CD4-positive, alpha-beta T cell treated with Interleukin-21 for 1 hour (primary cell): ENCODE measurements at places on chromosomes 6 and 20.

GRCh38 chr6:47631797-47632196, 66.6 kb upstream of the ADGRF4 start:
- DNase-seq = peak; percentile 6

DNA sequence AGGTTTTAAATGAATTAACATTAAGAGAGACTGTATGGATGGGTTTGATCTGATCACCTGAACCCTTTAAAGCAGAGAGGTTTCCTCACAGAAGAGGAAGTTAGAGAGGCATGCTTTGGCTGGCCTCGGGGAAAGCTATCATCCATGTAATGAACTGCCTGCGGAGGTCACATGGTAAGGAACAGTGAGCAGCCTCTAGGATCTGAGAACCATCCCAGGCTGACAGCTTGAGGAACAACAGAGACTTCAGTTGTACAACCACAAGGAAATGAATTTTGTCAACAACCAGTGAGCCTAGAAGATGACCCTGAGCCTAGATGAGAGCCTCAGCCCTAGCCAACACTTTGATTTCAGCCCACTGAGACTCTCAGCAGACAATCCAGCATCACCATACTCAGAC, 2.9 kb upstream of the COL21A1 start:
- no peak for DNase-seq

- no peak for DNase-seq
These were observed 46.1 kb upstream of the ARFGEF2 start for GRCh38 chr20:48875233-48875913.

DNA sequence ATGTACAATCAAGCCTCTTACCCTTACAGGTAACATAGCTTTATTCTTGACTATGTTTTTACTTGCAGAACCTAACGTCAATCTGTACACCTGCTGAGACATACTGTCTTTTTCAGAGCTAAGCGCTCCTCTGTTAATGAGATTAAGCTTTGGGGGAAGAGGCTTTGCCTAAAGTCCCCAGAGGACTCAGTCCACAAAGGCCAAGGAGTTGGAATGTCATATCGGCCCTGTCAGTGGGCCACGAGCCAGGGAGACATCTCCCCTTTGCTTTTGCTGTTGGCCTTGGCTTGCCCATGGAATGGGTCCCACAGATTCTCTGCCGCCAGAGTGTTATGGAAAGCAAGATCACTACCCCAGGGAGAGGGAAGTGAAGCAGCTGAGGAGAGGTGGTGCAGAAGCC, 64.1 kb upstream of the SOX4 start:
- no peak for DNase-seq

- no peak for DNase-seq
These were observed 52.6 kb upstream of the MC3R start for GRCh38 chr20:56195946-56196345.
